Spleen (tissue), 13 donors: ENCODE measurements at places on chromosomes 6 and 20. TPM values are rescaled to one million over a fixed set of nuclear protein-coding genes. Genes with fewer than 3 reads are reported as not detected.

CENPQ gene
- total RNA-seq = 5.3 TPM

PHACTR2 gene
- total RNA-seq = 111 TPM

GATA5 gene
- not detected for total RNA-seq

PCMT1 gene
- 46.6 TPM for total RNA-seq

FABP7 gene
- not detected for total RNA-seq

TMEM244 gene
- total RNA-seq = not detected

PNRC1 gene
- 337 TPM for total RNA-seq

CDKAL1 gene
- 26.9 TPM for total RNA-seq

OVOL2 gene
- not detected for total RNA-seq

FOXC1 gene
- 0.66 TPM for total RNA-seq

ZC2HC1B gene
- total RNA-seq = not detected

- H3K4me3 ChIP-seq = peak overlapping the region; percentile 85
- peaks cover 47% of the 10 kb centered on the region for H3K4me1 ChIP-seq
- no peaks in the 10 kb centered on the region for H3K36me3 ChIP-seq
- peak overlapping the region; percentile 89 for H3K27ac ChIP-seq
Observed at GRCh38 chr6:20211941-20212391, 303 bp downstream of the MBOAT1 start.

DNA sequence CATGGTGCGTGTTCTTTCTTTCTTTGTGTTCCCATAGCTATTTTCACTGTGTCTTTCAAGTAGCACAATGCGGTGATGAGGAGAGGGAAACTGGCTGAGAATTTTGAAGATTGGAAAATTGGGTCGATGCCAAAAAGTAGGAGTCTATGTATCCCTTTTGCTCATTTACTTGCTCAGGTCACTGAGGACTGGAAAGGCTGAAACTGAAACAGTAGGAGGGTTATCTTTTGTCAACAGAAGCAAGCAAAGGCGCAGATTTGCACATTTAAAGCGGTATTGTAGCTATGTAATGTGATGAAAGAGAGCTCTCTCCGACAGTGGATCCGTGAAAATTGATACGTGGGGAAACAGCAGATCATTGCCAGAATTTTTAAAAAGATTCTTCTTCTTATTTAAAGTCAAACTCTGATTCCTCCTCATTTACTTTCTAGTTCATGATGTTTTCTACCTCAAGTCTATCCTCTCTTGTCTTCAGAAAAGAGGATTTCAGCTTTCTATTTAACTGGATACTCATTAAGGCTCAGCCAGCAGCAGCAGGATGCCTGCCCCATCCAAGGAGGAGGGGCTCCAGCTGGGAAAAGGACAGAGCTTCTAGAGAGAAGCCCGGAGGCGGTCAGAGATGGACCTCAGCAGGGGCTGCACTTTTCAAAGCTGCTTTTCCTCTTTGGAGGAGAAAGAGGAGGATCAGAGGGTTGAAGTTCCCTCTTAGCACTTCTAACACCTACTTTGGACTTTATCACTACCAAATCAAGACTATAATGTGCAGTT lies 15.9 kb upstream of the FYN start:
- no peak for DNase-seq
- no peak overlapping the region for H3K4me3 ChIP-seq
- no peaks in the 10 kb centered on the region for H3K4me1 ChIP-seq
- H3K27ac ChIP-seq = no peak overlapping the region
- H3K27me3 ChIP-seq = no peaks in the 10 kb centered on the region

- H3K27me3 ChIP-seq = no peaks in the 10 kb centered on the region
- DNase-seq = no peak
- H3K4me1 ChIP-seq = peaks cover 98% of the 10 kb centered on the region
Observed at GRCh38 chr6:35727231-35727934, 9.4 kb upstream of the ARMC12 start.

DNA sequence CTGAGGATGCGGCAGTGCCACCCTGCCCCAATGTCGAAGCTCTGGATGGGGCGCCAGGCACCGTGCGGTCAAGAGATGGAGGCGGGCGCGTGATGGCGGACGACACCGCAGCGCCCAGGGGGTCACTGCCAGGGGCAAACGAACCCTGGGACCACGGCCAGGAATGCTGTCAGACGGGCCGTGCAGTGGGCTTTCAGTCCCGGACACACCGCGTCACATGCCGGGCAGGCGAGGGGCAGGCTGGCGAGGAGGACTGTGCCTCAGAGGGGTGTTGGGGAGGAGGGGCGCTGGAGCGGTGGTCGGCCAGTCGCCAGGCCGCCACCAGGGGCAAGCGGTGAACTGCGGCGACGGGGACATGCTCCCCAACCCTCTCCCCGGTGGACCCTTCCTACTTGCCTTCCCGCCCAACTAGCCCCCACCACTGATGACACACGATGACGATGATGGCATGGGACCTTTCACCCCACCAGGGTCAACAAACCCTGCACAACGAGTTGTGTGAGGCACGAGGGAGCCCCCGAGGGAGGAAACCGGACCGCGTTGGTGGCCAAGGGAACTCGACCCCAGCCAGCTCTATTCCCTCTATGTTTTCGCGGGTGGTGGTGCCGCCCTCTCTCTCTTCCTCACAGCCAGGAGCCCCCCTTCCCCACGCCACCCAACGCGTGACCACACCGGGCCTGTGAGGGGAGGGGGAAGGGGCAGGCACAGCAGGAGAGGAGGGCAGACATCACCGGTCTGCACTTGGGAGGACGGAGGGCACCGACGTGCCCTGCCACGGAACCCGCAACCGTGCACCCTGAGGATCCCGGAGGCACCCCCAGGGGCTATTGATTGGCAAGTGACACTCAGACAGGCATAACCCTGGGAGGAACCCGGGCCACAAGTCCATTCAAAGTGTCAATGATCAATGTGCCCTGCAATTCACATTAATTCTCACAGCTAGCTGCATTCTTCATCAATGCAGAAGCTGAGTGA lies 1960.9 kb upstream of the DEFB115 start:
- no peaks in the 10 kb centered on the region for H3K36me3 ChIP-seq
- no peak for DNase-seq
- no peak overlapping the region for H3K27ac ChIP-seq
- no peak overlapping the region for H3K4me3 ChIP-seq

GRCh38 chr6:19827247-19827646 lies 9.9 kb upstream of the ID4 start:
- no peaks in the 10 kb centered on the region for H3K36me3 ChIP-seq
- H3K27ac ChIP-seq = no peak overlapping the region
- H3K27me3 ChIP-seq = no peaks in the 10 kb centered on the region

GRCh38 chr6:149913085-149913484 lies 9.8 kb downstream of the RAET1G start:
- H3K27ac ChIP-seq = no peak overlapping the region
- no peaks in the 10 kb centered on the region for H3K36me3 ChIP-seq
- H3K27me3 ChIP-seq = no peaks in the 10 kb centered on the region
- DNase-seq = no peak

- peaks cover 71% of the 10 kb centered on the region for H3K4me1 ChIP-seq
- peak; percentile 88 for DNase-seq
- no peaks in the 10 kb centered on the region for H3K36me3 ChIP-seq
- no peaks in the 10 kb centered on the region for H3K27me3 ChIP-seq
Observed at GRCh38 chr6:150685860-150686259, 86.2 kb downstream of the PLEKHG1 start.

DNA sequence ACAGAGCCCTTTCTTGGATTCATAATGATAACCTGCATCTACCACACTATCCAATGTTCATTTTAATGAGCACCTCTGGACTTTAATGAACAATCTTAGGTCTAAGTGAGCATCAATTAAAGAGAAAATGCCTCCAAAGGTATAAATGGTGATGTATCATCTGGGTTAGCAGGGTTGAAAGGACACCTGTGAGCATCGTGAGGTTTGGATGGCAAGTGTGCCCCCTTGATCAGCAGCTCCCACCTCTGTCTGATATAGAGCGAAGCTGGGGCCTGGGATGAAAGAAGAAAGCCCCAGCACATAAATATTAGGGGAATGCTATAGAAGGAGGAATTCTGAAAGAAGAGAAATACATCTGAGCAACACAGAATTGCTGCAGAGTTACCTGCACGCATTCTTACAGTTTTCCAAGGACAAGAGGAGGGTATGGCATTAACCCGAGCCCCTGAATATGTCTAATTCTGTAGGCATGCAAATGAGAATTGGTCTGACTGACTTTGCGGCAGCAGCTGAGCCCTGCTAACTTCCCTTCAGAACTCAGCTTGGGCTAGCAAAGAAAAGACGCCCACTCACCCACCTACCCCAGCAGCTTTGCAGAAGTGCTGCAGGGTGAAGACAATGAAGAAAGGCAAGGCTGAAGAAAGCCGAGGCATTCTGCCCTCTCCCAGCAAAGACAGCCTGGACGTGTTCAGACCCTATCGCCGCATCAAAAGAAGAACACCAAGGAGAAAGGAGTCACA lies 136.2 kb downstream of the GMPR start:
- no peak for DNase-seq
- H3K4me1 ChIP-seq = peaks cover 35% of the 10 kb centered on the region
- H3K4me3 ChIP-seq = no peak overlapping the region
- no peak overlapping the region for H3K27ac ChIP-seq

DNA sequence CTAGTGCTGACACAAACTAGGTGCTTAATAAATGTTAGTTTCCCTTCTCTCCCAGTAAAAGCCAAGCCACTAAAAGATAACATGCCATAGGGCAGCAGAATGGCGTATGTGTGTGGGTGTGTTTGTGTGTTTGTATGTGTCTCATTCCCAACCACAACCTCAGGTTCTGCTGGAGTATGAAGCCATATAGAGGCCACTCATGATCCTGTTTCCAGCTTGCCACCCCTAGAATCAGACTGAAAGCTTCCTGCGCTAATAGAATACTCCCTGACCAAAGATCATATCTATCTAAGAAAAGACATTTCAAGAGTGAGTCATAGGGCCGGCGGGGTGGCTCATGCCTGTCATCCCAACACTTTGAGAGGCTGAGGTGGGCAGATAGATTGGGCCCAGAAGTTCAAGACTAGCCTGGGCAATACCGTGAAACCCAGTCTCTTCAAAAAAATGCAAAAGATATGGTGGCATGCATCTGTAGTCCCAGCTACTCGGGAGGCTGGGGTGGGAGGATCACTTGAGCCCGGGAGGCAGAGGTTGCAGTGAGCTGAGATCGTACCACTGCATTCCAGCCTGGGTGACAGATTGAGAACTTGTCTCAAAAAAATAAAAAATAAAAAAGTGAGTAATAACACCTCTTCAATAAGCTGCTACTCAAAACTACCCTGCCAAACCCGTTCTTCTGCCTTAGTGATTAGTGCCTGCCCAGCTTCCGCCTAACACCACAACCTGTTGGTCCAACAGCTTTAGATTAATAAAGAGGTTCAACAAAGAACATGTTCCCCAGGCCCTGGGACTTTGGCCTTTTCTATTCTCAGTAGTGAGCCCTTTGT lies 11.8 kb upstream of the SNRPC start:
- no peaks in the 10 kb centered on the region for H3K4me1 ChIP-seq
- DNase-seq = no peak
- H3K27ac ChIP-seq = no peak overlapping the region
- H3K27me3 ChIP-seq = no peaks in the 10 kb centered on the region
- no peaks in the 10 kb centered on the region for H3K36me3 ChIP-seq

GRCh38 chr6:113736978-113737377 lies 120.2 kb upstream of the MARCKS start:
- no peak for DNase-seq
- no peaks in the 10 kb centered on the region for H3K27me3 ChIP-seq
- H3K4me1 ChIP-seq = no peaks in the 10 kb centered on the region
- no peaks in the 10 kb centered on the region for H3K36me3 ChIP-seq

DNA sequence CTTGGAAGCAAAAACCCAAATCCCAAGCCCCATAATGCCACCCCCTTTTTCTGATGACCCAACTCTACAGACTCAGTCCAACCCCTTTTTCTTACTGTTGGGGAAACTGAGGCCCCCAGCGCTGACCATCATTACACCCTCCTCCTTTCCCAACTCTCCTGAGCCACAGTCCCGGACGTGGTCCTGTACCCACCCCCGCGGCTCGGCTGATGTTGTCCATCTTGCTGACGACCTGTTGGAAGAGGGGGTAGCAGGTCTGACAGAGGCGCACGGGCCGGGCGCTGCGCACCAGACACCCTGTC lies 533 bp downstream of the OSTM1 start:
- peak overlapping the region; percentile 96 for H3K4me3 ChIP-seq
- H3K27ac ChIP-seq = peak overlapping the region; percentile 86
- DNase-seq = no peak
- peaks cover 55% of the 10 kb centered on the region for H3K4me1 ChIP-seq

DNA sequence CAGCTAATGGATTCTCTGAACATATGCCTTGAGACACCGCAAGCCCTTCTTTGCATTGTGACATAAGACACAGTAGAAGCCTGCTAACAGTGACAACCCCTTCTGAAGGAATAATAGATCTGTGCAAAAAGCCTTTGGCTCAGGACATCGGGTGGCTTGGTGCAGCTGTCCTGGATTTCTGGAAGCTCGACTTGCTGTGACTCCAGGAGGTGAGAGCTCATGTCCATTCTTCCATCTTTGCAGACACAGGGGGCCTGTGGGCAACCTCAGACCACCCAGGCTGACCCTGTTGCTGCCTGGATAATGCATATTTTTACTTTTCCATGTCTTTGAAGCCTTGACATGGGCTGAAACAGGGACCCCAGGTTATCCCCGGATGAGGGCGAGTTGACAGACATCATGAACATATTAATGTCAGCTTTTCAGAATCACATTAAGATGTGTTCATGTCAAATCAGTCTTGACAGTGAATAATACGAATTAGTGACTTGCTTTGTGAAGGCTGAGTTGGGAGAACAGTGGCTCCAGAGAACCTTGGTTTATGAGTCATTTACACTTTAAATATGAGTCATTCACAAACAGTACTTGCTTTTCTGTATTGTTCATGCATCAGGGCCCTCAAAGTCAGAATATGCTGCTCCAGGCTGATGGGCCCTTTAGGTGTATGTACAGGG lies 66.8 kb upstream of the IYD start:
- no peaks in the 10 kb centered on the region for H3K36me3 ChIP-seq
- no peaks in the 10 kb centered on the region for H3K27me3 ChIP-seq
- H3K4me3 ChIP-seq = no peak overlapping the region
- H3K4me1 ChIP-seq = no peaks in the 10 kb centered on the region
- H3K27ac ChIP-seq = no peak overlapping the region

GRCh38 chr20:33188421-33188820 lies 20.5 kb downstream of the BPIFA2 start:
- H3K36me3 ChIP-seq = no peaks in the 10 kb centered on the region
- no peaks in the 10 kb centered on the region for H3K4me1 ChIP-seq
- no peak for DNase-seq
- no peaks in the 10 kb centered on the region for H3K27me3 ChIP-seq
- H3K4me3 ChIP-seq = no peak overlapping the region
